ENCODE measurements at places on chromosomes 5 and 9.
A peak's percentile ranks its signal among the peaks of the same experiment; 100 is the strongest.

DNA sequence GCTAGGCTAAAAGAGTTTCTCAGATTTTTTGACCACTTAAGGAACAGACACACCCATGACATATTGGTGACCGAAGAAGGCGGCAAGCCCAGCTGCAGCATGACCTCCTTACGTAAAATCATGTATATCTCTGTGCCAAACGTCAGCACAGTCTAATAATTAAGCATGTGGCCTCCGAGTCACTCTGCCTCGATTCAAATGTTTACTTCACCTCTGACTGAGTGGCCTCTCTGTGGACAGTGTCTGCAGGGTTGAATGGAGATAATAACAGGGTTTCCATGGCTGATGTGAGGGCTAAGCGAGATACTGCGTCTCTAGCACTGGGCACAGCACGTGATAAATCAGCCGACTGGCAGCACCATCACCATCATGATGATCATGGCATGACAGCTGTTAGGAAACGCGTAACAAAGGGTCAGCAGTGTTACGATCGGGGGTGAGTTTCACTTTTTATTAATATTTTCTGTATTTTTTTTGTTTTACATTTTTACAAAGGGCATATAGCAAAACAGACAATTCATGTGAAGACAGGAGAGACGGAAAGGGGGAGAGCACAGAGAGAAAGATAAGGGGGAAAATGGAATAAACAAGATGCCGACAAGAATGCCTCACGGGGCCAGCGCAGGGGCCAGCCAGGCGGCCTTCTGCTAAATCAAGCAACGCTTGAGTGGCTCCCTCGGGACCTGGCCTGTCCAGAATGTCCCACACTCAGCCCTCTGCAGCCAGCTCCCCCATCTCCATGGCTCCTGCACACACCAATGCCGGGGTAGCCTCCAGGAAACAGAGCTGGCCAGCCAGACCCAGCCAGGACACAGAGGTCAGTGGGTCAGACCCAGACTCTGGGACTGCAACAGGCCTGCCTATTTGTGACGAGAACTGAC is 60.3 kb downstream of the ADAMTS2 start:
- peak; percentile 83 for DNase-seq

- no peak for DNase-seq
Observed at GRCh38 chr9:905906-906305, 64.4 kb downstream of the DMRT1 start.

DNA sequence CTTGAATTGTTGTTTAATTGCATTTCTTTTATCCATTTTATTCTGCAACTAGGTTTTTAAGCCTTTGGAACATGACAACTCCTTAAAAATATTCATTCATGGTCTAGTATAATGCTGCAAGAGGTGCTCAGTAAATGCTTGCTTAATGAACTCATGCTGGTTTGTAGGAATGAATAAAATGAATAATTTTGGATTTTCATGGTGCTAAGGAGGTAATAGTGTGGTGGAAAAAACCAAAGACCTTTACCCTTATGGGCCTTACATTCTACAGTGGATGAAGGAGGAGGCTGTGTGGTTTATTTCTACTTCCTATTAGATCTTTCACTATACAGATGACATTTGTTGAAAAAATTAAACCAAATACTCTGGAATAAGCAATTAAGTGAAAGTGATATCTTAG is 43.4 kb downstream of the LRRTM2 start:
- DNase-seq = no peak

DNA sequence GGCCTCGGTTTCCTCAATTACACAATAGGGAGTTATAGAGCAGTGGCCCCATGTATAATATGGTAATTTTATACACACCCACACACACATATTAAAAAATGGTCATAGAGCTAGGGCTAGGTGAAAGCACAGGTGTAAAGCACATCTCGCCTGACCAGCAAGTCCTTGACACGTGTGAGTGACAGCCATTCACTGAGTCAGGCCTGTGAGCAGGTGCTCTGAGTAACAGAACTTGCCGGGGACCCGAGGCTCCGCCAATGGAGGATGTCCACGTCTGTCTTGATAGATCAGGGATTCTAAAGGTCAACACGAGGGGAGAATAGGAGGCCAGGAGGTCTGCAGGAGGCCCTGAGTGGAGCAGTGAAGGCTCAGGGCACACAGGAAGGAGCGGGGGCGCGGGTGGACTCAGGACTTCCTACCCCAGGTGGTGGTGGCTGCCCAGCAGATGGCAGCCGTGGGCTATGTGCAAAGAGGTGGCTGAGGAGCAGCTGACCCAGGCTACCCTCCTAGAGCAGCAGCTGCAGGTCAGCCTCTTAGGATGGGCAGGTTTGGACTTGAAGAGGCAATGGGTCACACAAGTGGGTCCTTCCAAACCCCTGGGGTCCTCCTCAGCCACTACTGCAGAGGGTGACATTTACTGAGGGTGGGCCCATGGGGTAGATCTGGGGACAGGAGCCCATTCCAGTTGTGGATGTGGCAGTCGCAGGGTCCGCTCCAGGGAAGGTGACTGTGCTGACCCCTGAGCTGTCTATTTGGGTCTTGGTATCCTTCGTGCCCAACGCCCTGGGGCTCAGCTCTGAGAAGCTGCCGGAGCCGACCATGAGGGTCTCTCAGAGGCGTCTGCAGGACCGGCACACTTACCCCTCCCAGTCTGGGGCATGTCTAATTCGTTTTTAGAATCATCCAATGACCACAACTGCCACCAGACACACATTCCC is 45.9 kb downstream of the PRRT1B start:
- peak; percentile 91 for DNase-seq

DNA sequence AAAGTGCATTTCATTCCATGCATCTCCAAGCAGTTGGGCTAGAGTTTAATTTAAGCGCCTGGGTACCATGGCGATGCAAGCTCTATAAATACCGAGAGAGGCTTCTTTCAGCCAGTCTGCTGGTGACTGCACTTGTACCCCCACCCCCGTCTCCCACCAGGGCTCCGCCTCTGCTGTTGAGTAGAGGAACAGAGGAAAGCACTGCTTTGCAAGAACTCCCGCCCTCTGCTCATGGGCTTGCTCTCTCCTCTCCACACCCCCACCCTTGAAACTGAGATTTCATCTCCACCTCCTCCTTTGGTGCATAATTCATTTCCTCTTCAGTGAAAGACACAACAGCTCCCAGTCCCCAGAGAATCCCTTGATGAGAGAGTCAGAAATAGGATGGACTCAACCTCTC is 5.1 kb upstream of the WWC1 start:
- no peak for DNase-seq

- no peak for DNase-seq
Observed at GRCh38 chr5:102737161-102737560, 17.9 kb upstream of the PAM start.

- DNase-seq = no peak
Observed at GRCh38 chr5:137341831-137342230, 157.3 kb downstream of the SPOCK1 start.

DNA sequence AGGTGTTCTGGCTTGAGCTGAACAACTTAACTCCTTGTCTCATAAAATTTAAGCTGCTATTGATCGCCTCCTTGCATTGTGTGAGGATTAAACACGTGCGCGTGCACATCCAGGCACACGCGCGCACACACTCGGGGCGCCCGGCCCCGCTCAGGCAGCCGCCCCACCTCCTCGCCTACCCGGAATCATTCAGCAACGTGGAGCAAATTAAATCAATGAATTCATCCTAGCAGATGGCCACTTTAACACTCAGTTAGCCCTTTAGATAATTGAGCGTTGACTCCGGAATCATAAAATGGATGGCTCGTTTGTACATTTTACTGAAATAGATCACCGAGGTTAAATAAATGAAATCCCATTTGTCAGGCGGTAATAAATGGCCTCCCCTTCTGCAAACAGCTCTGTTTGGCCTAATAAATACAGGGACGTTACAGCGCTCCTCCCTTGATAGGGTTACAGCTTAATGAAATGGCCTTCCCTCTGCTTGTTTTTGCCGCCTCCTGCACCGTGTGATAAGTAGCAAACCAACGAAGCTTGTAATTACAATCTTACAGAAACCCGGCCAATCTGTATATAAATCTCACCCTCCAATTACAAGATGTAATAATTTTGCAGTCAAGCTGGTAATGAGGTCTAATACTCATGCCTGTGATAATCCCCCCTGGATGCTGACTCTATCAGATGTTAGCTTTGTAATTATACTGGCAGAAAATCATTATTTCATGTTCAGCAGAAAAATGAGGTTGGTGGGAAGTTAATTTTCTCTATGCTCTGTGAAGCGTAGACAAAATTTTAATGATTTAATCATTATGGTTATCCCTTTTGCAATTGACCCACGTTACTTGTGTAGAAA is 229.7 kb upstream of the IRX4 start:
- no peak for DNase-seq

DNA sequence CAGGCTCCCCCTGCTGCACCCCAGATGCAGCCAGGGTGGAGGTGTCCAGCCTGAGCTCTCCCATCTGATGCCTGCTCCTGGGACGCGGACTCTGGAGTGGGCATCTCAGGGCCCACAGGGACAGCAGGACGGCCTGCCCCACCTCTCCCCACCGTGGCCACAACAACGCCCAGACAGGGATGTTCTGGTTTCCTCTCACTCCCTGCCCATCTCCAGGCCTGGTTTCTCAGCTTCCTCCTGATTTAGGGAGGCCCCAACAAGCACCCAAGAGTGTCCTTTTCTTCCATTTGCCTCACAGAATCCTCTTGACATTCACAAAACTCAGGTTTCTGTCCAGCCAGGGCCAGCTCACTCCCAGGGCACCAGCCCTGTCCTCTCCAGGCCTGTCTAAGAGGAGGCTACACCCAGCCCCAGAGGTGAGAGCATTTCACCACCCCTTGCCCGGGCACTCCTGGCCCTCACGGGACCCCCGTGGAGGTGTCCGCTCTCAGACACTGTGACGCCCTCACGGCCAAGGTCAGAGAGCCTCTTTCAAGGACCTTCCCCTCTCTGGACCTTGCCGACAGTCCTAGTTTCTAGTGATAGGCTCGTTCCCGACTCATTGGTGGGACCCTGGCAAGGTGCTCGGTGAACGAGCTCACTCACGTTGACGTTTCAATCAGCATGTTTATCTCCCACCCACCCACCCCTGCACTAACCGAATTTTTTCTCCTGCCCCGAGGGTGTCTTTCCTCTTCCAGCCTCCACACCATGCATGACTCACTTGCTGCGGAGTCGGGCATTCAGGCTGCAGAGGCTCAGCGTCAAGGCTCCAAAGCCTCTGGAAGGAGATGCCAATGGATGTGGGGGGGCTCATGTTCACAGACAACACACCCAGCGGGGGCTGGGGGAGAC is 62.0 kb upstream of the UNC5A start:
- DNase-seq = no peak

GRCh38 chr9:79610791-79611614 is 39.2 kb downstream of the TLE4 start:
- DNase-seq = no peak

GRCh38 chr5:96008487-96008886 is 46.8 kb upstream of the ELL2 start:
- no peak for DNase-seq

DNA sequence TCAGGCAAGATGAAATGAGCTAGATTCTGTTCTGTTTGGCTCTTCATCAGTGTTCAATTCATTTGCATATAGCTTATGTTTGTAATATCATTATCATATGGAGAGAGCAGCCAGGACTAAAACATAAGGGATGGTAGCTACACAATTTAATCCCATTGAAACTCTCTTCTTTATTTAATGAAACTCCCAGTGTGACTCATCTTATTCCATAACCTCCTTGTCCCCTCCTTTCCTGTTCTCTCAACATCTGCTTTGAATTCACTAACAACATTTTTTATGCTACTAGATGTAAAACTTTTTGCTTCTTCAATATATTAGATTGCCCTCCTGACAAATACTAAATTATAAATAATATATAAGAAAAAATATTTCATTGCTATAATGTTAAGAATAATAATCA is 1823.4 kb downstream of the MAT2B start:
- no peak for DNase-seq

DNA sequence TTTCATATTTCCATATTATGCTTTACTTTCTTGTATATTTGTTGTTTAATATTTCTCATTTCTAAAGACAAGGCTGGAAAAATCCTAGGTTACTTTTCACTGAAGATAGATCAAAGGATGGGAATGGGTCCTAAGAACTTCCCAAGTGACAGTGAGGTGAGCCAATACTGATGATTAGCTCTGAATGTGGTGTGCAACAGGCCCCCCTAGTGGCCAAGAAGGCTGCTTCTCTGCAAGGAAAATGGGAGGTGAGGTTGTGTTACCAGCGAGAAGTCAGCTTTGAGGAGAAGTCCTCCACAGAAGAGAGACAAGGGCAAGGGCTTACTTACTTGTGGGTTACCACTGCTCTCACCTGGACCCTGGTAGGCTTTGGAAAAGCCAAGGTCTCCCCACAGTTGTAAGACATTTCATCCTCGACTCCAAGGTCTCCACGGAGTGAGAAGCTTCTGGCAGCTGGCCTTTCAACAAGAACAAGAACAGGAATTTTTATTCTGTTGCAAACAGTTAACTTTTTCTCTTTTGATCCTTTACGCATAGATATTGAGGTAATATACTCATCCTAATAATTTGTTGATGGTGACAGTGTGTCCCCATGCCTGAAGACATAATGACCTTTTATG is 69.9 kb downstream of the MAMDC2 start:
- DNase-seq = peak; percentile 73

DNA sequence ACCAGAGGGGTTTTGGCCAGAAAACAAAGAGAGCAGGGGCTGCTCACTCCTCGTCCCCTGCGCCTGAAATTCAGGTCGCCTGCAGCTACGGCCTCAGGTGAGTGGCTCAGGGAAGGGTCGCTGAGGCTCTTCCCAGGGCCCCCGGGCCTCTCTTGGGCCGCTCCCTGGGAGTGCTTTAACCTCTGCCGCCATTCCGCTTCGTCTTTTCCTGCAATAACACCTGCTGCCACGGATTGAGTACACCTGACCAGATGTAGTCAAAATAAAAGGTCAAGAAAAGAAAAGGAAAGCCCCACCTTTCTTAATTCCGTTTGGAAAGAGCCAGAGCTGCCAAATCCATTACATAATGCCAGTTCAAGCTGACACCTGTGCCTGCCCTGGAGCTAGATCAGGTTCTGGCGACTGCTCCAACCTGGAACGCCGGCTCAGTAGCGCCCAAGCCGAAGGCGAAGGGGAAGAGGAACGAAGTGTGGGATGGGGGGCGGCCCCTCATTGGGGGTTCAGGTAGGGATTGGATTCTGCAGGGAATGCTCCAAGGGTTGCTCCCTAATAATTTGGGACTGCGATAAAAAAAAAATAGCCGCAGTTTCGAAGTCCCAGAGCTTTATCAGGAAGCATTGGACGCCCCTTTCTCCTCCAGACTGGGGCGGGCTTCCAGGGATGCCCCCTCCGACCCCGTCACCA is 193.9 kb downstream of the MEF2C start:
- no peak for DNase-seq

- DNase-seq = no peak
Observed at GRCh38 chr5:165775111-165775510, 2269.7 kb downstream of the MAT2B start.

DNA sequence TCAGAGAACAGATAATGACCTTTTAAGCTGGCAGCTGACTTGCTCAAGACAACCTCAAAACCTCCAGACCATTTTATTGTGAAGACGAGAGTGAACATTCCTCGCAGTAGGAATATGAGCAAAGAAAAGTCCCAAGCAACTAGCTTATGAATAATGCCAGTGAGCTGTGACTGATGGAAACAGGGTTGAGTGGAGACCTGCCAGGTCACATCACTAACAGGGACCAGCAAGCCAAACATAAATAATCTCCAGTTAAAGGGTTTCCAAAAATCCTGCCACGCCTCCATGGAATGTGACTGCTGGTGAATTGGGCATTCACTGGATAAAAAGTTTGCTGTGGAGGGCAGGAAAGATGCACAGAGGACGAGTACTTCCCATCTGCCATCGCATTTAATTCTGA is 185.4 kb downstream of the CRB2 start:
- no peak for DNase-seq

- no peak for DNase-seq
Observed at GRCh38 chr9:107466826-107467225, 22.7 kb downstream of the KLF4 start.

- DNase-seq = peak; percentile 40
Observed at GRCh38 chr9:34744295-34745221, 34.6 kb upstream of the CCL21 start.

Measured in left ventricle myocardium superior (tissue), 1 donor.